Mammary microvascular endothelial cell (primary cell): ENCODE measurements at places on chromosomes 2 and 18. TPM values are rescaled to one million over a fixed set of nuclear protein-coding genes. Genes with fewer than 3 reads are reported as not detected.

The ANO7 gene
- 1.1 and 1.8 TPM in 2 replicates for total RNA-seq

The MRPL30 gene
- 28.8 and 31.7 TPM in 2 replicates for total RNA-seq

The BUB1 gene
- total RNA-seq, result 45.8 and 49.7 TPM in 2 replicates

The LYG2 gene
- total RNA-seq, result not detected in 2 replicates

The ACTG2 gene
- total RNA-seq, result 0.25 TPM in 1 of 2 replicates, not detected in the other

The LANCL1 gene
- total RNA-seq, result 20.4 and 24.2 TPM in 2 replicates

The CMPK2 gene
- total RNA-seq, result 23.4 and 30.0 TPM in 2 replicates

The ZAP70 gene
- total RNA-seq, result 0.53 TPM in 1 of 2 replicates, not detected in the other
